ENCODE measurements at places on chromosomes 4 and X.

DNA sequence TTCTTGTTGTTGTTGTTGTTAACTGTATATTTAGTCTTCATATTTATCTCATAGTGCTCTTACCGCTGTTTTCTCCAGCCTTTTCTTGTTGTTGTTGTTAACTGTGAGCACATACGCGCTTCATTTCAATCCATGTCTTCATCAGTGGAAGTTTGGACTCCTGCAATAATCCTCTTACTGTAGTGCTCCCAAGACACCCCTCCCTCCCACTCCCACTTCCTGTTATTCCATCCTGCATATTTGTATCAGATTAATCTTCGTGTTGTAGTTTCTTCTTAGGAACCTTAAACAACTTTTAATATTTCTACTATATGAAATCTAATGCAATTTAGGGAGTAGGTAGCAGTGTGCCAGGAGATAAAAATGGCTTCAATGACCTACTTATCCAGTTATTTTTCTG is 674.8 kb downstream of the RAPGEF2 start:
- DNase-seq: no peak

DNA sequence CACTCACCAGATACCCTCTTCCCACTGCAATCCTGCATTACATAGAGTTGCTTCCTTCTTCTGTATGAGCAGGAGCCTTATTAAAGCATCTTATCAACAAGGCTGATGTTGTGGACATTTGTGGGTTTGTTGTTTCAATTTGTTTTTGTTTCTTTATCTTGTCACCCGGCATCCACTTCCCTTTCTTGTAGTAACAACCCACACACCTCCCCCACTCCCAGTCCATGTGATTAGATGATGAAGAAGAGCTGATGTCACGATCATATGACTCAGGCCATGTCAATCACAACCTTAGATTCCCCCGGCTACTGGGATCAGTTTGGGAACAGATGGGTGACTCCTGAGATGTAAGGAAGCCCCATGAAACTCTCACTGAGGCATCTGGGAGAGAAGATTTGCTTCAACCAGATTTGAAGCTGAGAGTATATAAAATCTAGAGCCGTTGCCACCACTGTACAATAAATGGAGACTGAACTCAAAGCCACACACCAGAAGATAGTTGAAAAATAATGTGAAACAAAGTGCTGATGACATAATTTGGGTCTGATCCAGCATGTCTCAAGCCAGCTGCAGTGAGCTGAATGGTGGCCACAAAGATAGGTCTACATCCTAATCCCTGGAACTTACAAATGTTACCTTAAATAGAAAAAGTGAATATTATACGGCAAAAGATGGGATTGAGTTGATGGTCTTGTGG is 34.1 kb upstream of the SRD5A3 start:
- no peak for DNase-seq

GRCh38 chrX:16160729-16161128 is 6.6 kb upstream of the MAGEB17 start:
- DNase-seq: no peak

DNA sequence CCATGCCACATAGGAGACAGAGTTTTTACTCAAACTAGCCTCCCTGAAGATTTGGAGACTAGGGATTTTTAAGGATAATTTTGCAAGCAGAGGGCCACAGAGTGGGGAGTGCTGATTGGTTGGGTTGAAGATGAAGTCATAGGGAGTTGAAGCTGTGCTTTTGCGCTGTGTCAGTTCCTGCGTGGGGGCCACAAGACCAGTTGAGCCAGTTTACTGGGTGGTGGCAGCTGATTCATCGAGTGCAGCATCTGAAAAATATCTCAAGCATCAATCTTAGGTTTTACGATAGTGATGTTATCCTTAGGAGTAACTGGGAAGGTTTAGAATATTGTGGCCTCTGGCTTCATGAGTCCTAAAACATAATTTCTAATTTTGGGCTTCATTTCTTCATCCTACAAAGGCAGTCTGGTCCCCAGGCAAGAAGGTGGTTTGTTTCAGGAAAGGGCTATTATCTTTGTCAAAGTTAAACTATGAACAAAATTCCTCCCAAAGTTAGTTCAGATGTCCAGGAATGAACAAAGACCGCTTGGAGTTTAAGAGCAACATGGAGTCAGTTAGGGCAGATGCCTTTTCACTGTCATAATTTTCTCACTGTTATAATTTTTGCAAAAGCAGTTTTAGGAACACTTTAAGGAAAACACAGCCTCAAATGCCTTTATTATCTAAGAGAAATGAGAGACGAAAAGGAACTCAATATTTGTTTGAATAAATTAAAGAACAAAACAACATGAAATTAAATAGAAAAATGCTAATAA is 960.8 kb upstream of the PRKX start:
- DNase-seq: no peak

DNA sequence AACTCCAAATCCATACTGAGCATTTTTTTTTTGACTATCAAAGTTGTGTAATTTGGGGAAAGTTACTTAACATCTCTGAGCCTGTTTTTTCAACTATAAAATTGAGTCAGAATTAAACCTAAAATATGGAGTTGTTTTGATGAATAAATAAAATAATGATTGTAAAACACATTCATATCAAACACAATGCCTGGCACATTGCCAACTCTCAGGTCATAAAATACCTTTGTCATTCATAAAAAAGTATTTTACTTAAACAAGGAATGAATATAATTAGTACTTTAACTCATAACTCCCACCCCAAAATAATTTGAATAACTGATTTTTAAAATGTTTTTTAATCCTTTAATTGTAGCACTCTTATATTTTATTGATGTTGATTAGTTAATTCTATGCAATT is 3.8 kb upstream of the GPR174 start:
- no peak for DNase-seq

Data from NCI-H510A treated with DMSO at 0.1 percent for 48 hours (cell line).